ENCODE measurements at places on chromosomes 5 and 9. TPM values are rescaled to one million over a fixed set of nuclear protein-coding genes. Genes with fewer than 3 reads are reported as not detected.

- no peak for DNase-seq
These were observed 114.3 kb downstream of the EPB41L4A start for GRCh38 chr5:112304743-112305142.

GRCh38 chr9:3900673-3901318, 375.0 kb upstream of the RFX3 start:
- no peak for DNase-seq

- DNase-seq: no peak
These were observed 466.9 kb downstream of the DMRTA1 start for GRCh38 chr9:22913518-22913917.

Gene MAN2A1
- 50.1 TPM for total RNA-seq

- DNase-seq: no peak
These were observed 22.8 kb downstream of the RNF44 start for GRCh38 chr5:176514244-176514950.

- no peak for DNase-seq
These were observed 216.0 kb upstream of the DAP start for GRCh38 chr5:10977011-10977410.

Measured in stomach (tissue), 19 donors.